ENCODE measurements at places on chromosomes 12 and 14. TPM values are rescaled to one million over a fixed set of nuclear protein-coding genes. Genes with fewer than 3 reads are reported as not detected.
A peak's percentile ranks its signal among the peaks of the same experiment; 100 is the strongest.

The ASCL1 gene
- not detected for total RNA-seq

The FAM222A gene
- total RNA-seq, result 0.55 TPM

The ACRBP gene
- 6.1 TPM for total RNA-seq

The SIX4 gene
- 0.17 TPM for total RNA-seq

The ARHGEF25 gene
- 2.8 TPM for total RNA-seq

The ATL1 gene
- 0.77 TPM for total RNA-seq

The C1R gene
- total RNA-seq, result 5.6 TPM

DNA sequence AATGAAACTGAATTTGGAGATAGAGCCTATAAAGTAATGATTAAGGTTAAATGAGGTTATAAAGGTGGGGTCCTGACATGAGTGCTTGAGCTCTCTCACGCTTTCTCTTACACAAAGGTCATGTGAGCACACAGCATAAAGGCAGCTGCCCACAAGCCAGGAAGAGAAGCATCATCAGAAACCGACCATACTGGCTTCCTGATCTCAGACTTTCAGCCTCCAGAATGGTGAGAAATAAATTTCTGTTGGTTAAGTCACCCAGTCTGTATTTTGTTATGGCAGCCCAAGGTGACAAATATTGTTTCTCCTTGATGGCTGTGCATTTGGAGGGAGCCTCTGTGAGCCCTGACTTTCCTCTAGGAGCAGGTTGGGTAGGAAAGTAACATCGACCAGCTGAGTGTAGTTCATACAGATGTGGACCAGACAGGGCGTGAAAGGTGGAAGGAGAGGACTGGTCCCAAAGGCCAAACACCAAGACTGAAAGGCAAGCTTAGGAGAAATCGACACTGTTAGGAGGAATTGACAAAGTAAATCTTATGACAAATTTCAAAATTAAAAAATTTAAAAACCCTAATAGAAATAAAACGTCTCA, 97.6 kb upstream of the SLC38A2 start:
- peak; percentile 40 for DNase-seq

DNA sequence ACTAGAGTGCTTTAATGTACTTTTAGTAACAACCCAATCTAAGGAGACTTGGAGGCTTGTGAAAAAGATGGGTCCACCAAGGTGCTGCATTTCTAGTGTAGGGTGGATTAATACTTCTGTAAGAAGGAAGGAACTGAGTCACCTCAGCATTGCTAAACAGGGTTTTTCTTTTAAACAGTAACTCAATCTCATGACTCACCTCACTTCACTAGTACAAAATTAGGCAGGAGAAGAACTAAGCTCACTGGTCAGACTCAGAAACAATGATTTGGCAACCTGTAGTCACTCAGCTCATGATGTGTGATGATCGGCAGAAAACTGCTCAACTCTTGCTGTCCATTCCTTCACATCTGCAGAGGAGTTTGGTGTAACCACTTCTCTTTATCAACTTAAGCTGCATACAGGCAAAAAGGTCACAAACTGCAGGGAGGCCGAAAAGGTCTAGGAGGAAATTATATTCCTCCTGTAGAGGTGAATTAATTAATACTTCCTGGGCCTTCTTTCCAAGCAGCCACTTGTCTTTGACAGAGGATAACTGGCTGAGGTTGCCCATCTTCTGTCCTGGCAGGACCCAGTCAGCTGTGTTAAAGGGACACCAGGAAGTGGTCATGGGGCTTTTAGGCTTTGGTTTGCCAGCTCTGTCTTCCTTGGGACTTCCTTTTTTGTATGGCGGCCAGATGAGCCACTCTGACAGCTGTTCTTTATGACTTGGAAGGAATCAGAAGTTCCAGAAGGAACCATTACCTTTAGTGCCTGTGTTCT, 466.9 kb downstream of the FUT8 start:
- peak; percentile 10 for DNase-seq

DNA sequence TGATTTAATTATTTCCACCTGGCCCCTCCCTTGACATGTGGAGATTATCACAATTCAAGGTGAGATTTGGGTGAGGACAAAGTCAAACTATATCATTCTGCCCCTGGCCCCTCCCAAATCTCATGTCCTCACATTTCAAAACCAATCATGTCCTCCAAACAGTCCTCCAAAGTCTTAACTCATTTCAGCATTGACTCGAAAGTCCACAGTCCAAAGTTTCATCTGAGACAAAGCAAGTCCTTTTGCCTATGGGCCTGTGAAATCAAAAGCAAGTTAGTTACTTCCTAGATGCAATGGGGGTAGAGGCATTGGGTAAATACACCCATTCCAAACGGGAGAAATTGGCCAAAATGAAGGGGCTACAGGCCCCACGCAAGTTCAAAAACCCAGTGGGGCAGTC, 31.1 kb upstream of the SPATA7 start:
- no peak for DNase-seq

- no peak for DNase-seq
These were observed 7.7 kb downstream of the DCTN2 start for GRCh38 chr12:57539134-57539768.

- DNase-seq, result no peak
These were observed 247.3 kb downstream of the LRIG3 start for GRCh38 chr12:58673021-58673420.

DNA sequence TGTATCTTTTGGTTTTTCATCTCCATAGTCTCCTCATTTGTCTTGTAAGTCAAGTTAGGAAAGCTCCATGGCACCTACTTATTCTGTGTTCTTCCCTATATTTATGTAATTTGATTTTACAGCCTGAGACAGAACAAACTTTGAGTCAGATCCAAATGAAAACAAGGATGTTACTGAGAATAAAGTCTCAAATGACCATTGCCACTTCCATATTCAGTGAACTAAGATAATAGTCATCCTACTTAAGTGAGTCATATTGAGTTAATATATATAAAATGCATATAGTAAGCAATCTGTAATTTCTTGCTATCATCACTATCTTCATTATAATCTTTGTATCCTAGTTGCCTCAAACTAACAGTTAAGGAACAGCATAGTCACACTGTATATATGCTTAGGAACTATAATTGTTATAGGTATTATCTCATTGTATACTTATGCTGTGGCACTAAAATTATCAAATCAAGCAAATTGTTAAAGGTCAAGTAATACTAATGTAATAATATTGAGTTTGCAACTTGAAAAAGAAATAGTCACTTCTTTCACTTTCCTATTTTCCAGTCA, 30.8 kb downstream of the TMTC3 start:
- no peak for DNase-seq

GRCh38 chr14:66043921-66044320, 442.2 kb upstream of the CCDC196 start:
- DNase-seq, result no peak

DNA sequence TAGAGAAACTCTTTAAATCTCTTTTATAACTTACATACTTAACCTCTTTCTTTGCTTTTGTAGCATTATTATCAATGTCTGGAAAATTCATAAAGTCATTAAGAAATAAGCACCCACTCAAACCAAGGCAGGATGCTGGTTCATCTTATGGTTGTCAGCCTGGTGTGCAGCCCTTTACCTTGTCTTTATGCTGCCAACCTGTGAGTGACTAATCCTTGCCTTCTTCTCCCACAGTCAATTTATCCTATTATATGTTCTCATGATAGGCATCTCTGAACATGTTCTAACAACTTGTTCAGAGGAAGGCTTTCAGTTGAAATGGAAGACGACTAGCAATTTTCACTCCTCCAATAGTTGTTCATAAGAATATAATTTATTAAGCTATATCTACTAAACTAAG, 186.9 kb upstream of the CAND1 start:
- DNase-seq, result no peak

DNA sequence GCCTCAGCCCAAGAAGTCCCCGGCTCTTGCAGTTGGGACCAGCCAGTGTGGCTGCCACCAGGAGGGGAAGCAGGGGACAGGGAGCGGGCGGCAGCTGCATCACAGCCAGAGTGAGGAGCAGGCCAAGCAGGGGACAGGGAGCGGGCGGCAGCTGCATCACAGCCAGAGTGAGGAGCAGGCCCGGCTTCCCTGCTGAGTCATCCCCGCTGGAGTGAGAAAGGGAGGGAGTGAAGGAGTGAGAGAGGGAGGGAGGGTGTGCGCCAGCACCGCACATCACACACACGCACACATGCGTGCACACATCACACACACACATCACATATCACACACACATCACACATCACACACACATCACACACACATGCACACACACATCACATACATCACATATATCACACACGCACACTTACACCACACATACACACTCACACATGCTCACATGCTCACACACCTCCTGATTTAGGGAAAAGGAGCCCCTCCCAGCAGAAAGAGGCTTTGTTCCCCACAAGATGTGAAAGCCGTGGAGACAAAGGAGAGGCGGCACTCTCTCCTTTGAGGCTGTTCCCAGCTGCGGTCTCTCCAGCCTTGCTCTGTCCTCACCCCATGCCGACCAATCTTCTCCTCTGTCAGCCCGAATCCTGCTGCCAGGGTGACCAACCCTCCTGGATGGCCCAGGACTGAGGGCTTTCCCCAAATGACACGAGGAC, 16.7 kb upstream of the ZDHHC22 start:
- DNase-seq, result no peak

DNA sequence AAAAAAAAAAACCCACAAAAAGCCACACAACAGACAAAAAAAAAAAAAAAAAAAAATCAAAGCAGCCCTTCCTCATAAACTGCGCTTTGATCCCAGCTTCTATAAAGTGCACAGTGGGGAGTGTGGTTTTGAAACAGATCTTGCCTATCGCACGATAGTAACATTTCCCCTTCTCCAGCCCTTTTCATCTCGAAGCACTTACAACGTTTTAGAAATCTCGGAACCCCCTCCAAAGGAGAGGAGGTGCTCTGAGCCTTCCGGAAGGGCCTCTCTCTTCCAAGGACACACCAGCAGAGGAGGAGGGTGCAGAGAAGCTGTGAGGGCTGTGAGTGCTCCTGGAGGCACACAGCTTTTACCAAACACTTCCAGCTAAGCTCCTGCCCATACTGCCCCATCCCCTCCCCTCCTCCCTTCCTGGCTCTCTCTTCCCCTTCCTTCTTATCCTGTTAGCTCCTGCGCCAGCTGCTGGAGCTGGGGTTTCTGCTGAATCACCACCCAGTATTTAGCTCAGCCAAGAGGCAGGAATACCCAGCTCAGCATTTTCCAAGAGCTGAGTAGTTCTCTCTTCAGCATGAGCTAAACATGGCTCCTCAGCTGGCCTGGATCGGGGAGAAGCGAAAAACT, 28.4 kb downstream of the SLC7A8 start:
- DNase-seq, result no peak

DNA sequence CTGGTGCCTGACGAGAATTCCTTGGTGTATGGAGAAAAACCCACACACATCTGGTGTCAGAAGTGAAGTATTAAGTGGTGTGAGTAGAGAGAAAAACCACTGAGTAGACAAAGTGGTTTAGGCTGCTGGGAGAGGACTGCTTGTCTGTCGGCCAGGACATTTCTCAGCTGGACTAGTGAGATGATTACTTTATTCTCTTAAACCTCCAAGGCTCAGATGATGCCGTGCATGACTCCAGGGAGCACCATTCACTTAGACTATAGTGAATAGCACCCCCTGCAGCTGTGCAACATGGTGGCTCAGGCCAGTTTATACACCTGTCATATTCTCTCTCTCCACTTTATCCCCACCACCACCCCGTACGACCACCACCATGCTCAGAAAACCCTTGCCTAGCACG, 28.5 kb upstream of the NFYB start:
- DNase-seq, result no peak

Data from activated T-cell treated with anti-CD3 and anti-CD28 coated beads, Interleukin-2, amount 50 U/mL, for 72 hours (primary cell).